ENCODE measurements at places on chromosomes 1 and 21.

DNA sequence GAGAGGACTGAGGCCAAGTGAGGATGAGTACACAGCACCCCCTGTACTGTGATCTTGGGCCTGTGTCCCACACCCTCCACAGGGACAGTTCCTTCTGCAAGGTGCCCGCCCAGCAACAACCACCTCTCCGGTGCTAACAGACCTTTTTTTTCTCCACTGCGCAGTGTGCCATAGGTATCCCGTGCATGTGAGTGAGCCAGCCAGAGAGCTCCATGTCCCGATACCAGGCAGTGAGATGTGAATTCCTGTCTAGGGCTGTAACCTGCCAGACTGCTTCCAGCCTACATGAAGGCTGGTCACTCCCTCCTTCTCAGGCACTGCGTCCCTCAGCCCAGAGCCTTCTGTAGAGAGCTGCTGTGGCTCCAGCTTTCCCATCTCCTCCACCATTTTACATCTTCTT is 56.9 kb downstream of the PCBP3 start:
- DNase-seq, result no peak

GRCh38 chr1:212529211-212529741 is 79.3 kb upstream of the ATF3 start:
- no peak for DNase-seq

DNA sequence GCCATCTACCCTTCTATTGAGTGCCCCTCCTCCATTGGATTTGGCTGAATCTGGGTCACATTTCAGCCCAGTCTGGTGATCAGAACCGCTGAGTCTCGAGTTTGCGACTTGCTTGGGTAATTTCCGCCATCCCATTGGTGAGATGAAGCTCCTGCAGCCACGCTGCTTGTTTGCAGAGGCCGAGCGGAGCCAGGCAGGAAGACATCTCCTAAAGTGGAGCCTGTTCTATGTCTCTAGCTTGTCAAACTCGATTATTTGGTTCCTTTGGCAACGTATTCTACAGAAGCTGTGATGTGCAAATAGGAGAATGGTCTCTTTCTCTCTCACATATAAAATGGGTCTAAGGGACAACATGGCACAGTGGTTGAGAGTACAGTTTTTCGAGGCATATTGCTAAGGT is 206.8 kb upstream of the PLXNA2 start:
- no peak for DNase-seq

DNA sequence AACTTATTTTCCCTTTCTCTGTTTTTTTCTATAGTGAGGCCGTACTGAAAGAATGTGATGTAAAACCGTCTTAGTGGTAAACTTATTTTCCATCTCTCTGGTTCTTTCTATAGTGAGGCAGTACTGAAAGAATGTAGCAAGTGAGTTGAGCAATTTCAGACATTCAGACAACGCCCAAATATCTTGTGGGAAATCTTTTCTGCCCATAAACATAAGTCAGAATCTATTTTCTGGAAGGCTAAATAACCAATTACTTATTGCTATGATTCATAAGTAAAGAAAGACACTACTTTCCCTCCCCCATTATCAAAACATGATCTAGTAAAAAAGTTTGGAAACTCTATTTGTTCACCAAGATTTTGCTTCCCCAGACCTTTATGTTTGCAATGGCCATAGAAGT is 18.8 kb upstream of the SCCPDH start:
- no peak for DNase-seq

DNA sequence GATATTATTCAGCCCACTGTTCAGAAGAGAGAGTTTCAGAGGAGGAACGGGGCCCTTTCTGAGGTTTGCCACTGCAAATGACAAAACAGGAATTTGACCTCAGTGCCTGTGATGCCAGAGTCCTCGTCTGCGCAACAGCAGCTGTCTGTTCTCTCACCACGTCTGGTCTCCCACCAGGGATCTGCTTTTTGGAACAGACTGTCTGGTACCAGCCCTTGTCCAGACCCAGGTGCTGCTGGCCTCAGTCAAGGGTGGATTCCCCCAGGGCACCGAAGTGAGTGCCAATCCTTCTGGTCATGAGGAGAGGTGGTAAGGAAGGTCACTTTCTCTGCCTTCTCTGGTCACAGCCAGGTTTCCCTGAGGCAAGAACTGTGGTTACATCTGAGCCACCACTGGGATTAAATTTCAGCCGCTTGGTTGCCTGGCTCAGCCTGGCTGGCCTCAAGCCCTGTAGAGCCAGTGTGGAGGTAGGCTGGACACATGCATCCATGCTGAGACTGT is 2.3 kb upstream of the BCAN start:
- peak; percentile 8 for DNase-seq

- DNase-seq, result no peak
Measured at GRCh38 chr1:147169171-147169570, 3.1 kb downstream of the PRKAB2 start.

DNA sequence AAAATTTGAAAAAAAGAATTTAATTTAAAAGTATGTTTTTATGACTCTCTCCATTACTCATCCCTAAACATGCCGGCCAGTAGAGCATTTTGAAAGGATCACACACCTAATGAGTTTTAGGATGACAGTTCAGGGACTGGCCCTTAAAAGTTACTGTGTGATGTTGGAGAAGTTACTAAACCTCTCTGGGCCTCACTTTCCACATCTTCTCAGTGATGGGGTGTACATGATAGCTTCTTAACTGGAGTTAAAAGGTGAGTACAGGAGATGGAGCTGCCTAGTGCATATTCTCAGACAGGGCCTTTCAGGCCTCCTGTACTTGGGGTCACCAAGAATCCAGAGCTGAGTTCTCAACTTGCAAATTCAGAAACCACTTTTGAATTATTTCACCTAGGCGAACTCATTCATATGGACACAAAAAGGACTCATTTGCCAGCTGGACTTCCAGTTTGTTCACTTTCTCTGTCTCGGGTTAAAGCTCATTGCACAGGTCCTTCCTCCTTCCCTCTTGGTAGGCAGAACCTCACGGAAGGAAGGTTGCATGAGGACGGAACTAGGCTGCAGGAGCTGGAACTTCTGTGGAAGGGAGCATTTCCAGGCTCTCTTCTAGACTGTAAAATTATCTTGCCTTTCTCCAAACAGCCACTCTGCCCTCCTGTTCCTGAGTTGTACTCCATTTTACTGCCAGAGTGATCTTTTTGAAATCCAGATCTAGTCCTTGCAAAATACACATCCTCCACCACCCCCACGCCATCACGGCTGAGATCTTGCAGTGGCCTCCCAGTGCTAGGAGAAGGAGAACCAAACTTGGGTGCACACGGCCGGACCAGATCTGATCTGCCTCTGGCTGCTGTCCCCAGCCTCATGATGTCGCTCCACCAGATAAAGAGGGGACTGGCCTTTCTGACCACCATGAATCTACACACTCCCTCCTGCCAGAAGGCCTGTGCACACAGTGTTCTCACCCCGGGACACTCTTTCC is 4.3 kb upstream of the SLC30A1 start:
- DNase-seq, result no peak

GRCh38 chr1:20729155-20729931 is 3.2 kb downstream of the SH2D5 start:
- no peak for DNase-seq

DNA sequence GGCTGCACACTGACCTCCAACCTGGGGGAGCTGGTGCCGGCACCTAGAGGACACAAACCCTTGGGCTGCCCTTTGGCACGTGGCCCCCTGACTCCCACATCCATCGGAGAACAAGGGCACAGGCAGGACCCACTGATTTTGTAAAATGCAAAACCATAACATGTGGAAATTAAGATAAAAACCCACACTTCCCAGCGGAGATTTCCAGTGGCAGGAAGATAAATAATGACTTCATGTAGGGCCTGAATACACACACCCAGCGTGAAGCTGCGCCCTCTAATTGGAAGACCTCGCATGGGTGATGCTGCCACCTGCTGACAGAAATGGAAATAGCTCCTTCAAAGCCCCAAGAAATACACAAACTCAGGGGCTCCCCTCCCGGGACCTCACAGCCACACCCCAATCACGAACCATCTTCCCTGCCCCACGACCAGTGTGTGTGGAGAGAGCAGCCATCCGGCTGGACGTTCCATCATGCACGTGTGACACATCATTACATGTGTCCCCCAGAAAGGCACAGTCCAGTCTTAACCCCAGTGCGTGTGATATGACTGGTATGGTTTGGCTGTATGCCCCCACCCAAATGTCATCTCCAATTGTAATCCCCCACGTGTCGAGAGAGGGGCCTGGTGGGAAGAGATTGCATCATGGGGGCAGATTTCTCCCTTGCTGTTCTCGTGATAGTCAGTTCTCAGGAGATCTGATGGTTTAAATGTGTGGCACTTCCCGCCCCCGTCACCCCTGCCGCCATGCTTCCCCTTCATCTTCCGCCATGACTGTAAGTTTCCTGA is 5.7 kb upstream of the TPRG1L start:
- peak; percentile 52 for DNase-seq

- DNase-seq, result peak; percentile 21
Measured at GRCh38 chr1:247079141-247079874, 697 bp upstream of the ZNF670 start.

- DNase-seq, result no peak
Measured at GRCh38 chr1:153928791-153929341, 6.1 kb upstream of the GATAD2B start.

GRCh38 chr1:163807331-163808049 is 485.7 kb downstream of the NUF2 start:
- DNase-seq, result no peak

DNA sequence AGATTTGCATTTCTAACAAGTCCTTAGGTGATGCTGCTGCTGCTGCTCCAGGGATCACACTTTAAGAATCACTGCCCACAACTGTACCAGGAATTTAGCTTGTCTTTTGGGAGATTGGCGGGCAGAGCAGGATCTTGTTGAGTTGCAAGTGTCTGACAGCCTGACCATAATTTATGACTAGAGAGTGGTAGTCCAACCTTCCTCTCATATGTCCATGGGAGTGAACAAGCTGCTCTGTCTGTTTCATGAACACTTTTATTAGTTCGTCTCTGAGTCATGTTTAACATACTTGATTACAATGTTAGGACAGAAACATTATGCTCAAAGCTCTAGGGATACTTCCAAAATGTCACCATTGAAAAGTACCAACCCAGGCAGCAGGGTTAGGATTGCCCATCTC is 169.6 kb downstream of the TGFB2 start:
- no peak for DNase-seq

- peak; percentile 72 for DNase-seq
Measured at GRCh38 chr1:41870076-41870562, 48.6 kb downstream of the HIVEP3 start.

- DNase-seq, result no peak
Measured at GRCh38 chr1:225474439-225474985, 46.7 kb upstream of the LBR start.

GRCh38 chr1:201683397-201683796 is 144.5 kb downstream of the NAV1 start:
- no peak for DNase-seq

DNA sequence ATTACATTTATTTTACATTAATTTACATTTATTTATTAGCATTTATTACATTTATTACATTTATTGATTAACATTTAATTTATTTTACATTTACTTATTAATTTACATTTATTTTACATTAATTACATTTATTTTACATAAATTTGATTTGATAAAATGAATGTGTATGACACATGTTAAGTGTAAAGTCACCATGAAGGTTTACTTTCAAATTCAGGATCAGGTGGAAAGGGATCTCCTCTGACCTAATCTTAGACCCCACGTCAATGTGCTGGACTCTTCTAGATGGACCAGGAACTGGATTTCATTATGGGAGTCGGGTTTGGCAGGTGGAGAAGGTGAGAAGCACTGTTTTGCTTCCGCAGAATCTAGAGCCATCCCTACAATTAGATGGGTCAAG is 76.1 kb downstream of the NCAM2 start:
- no peak for DNase-seq

- no peak for DNase-seq
Measured at GRCh38 chr1:22606161-22606560, 30.3 kb upstream of the C1QA start.

DNA sequence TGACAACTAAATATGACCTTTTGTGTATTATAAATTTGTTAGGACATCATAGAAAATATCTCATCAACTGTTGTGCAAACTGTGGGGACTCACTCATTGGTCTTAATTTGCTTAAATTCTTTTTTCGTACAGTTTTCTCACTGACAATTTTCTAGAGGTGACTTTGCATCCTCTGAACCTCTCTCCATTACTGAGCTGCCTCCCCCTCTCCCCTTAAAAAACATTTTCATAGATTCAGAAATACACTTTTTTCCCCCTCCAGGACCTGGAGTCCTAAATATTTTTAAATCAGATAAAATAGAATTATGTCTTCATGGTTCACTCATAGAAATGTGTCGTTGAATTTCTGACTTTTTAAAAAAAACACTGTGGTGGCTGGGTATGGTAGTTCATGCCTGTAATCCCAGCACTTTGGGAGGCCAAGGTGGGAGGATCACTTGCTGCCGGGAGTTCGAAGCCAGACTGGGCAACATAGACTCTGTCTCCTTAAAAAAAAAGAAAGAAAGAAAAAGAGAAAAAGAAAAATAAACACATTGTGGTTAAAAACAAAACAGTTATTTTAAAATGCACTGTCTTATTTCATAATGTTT is 1.5 kb downstream of the CNST start:
- DNase-seq, result no peak

GRCh38 chr21:31597683-31598082 is 61.8 kb upstream of the SOD1 start:
- no peak for DNase-seq

- no peak for DNase-seq
Measured at GRCh38 chr1:168243198-168243597, 17.4 kb downstream of the SFT2D2 start.

DNA sequence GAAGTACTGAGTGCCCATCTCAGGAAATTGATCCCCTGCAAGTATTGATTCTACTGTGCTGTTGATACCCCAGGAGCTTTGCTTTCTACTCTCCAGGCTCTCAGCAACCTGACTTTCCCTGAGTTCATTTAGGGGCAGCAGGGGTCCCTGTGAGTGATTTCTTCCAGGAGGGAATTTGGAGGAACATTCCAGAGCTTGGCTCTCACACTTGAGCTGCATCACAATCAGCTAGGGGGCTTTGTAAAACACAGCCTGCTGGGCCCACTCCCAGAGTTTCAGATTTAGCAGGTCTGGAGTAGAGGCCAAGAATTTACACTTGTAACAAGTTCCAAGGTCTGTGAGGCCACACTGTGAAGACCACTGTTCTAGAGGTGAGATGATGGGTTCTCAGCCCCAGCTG is 16.1 kb upstream of the ACTL8 start:
- DNase-seq, result no peak

DNA sequence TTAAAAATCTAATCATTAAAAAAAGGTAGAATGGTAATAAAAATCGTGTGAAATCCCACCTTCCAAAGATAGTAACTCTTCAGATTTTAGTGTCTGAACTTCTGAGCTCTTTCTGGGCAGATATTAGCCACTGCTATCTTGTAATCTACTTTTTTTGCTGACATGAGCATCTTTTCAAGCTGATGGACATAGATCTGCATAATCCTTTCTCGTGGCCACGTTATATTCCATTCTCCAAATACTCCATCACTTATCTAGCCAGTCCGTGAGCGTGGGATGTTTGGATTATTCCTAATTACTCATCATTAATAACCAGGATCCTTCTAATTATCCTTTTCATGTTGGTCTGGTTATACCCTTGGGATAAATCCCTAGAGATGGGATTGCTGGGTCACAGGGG is 254.2 kb upstream of the VAMP3 start:
- no peak for DNase-seq
